ENCODE measurements at places on chromosomes 12 and 14.

DNA sequence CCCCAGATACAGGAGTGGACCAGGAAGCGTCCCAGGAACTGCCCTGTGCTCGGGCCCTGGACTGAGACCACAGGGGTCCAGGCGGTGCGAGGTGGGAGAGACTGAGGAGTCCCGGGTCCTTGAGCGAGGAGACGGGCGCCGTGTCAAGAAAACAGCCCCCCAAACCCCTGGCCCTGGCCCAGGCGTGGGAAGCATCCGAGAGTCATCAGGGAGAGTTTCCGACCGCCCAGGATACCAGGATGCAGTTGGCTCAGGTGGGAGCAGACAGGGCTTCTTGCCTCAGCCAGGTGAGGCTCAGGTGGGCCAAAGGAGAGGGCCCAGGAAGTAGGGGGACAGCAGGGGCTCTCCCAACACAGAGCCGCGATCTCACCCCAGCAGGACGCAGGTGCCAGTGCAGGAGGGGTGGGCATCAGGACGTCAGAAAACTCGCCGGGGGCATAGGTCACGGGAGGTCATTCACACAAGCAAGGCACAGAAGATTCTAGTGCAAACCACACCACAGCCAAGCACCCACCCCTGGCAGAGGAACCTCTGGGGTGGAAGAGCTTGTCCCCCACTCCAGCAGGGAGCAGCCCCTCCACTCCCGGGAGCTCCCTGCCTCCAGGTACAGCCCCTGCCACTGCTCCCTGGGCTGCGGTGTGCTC lies 102.5 kb upstream of the EIF5 start:
- DNase-seq = no peak

GRCh38 chr12:59698600-59698999 lies 102.8 kb downstream of the SLC16A7 start:
- DNase-seq = no peak

DNA sequence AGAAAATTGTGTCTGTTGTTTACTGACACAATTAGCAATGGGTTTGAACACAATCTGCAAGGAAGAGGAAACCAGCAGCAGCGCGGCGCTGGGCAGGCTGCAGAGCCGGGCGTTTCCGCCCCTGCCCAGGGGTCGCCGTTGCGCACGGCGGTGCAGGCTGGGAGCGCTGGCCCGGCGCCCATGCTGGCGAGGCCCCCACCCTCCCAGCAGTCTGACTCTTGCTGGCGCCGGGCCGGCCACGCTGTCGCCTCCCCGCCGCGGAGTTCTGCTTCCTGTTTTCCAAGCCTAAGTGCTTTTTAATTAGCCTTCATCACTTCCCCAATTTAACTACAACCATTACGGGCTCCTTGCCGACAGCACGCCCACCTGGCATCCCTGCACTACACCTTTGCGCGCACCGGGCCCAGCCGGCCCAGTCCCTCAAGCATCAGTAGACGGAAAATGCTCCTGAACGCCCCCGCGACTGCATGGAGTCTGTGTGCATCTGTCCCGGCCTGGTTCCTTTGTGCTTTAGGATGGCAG lies 212.1 kb downstream of the GXYLT1 start:
- DNase-seq = no peak

DNA sequence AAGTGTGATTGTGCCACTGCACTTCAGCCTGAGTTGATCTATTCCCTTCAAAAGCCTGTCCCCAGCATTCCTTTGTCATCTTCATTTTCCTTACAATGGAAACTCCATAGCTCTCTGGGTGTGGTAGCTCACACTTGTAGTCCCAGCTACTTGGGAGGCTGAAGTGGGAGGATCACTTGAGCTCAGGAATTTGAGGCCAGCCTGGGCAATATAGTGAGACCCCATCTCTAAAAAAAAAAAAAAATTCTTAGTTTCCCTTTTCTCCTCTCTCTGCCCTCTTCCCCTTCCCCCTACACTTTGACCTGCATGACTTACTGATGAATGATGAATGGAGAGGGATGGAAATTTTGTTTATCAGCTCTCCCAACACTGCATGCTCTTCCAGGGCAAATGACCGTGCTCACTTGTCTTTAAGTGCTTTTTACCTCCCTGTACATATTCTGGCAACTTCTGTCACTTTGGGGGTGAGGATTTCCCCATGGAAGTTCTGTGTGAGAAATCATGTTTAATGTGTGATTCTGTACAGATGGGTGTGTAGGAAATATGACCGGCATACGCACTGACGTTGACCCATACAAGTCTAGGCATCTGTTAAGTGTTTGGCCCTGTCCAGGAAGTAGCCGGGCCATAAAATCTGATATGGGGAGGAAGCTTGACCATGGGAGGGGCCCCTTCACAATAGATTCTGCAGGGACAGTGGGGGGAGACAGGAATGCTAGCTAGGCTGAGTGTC lies 65.4 kb downstream of the ZFP36L1 start:
- no peak for DNase-seq

- no peak for DNase-seq
Observed at GRCh38 chr14:56221382-56222128, 103.3 kb downstream of the PELI2 start.

GRCh38 chr12:132653567-132654290 lies 33.4 kb downstream of the POLE start:
- no peak for DNase-seq

DNA sequence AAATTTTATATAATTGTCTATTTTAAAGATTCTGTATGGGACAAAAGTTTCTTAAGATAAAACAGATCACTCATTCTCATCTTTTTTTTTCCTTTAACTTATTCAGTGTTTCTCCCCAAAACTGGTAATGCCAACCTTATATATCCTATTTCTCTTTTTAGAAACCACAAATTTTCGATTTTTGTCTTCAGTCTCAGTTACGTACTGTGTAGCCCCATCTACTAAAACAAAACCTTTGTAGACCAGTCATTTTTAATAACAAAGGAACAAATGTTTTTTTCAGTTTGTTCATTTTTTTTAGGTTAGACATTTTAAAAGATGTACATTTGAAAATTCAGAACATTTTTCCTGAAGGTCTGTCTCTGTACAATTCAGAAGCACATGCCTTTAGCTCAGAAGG lies 18.2 kb downstream of the PNMA1 start:
- DNase-seq = no peak

- no peak for DNase-seq
Observed at GRCh38 chr12:130601327-130601726, 114.8 kb downstream of the RIMBP2 start.

- DNase-seq = no peak
Observed at GRCh38 chr12:16272222-16272621, 5.3 kb downstream of the SLC15A5 start.

- DNase-seq = no peak
Observed at GRCh38 chr14:68722968-68723566, 69.8 kb downstream of the ZFP36L1 start.

DNA sequence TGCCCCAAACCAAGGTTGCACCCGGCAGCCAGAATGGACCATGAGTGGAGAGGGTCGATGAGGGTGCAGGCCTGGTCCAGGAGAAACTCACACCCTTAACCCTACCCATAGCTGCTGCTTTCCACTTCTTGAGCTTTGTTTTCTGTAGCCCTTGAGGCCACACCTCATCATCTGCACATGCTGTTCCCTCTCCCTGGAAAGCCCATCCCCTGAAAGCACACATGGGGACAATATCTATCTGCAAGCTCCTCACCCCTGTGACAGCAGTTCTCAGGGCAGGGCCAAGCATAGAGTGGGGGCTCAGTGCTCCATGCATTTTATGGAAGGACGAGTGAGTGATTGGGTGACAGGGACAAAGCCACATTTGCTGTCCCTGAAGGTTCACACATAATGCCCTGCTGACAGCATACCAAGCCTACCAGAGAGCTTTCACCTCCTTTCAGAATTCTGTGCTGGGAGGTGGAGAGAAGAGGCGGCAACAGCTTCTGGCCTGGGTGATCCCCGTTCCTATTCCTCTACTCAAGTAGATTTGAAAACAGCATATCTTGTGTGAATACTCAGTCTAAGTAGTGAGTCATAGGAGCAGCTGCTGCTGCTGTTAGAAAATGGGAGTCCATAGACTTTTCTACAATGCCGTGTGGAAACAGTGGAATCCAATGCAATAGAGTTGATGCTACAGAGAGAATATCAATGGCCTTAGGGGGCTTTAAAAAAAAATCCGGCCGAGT lies 44.6 kb downstream of the SRGAP1 start:
- no peak for DNase-seq

GRCh38 chr12:112169161-112169872 lies 44.0 kb downstream of the TRAFD1 start:
- no peak for DNase-seq

GRCh38 chr14:102891111-102891510 lies 31.4 kb upstream of the AMN start:
- DNase-seq = no peak

- no peak for DNase-seq
Observed at GRCh38 chr14:83780321-83780720, 1749.6 kb upstream of the FLRT2 start.

DNA sequence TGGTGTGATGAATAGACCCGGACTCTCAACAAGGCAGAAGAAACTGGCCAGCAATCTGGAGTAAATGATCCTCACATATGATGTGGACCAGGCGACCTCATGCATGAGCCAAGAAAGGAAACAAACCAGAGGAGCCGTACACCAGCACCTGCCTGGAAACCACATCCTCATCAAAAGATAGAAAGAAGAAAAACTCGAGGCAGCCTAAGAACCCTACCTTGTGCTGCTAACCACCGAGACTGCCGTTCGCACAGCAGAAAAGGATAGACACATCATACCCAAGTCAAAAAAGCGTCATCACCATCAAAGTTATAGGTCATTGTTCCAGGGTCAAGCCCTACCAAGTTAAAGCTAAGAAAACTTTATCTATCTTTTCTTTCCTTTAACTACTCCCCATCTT lies 66.7 kb downstream of the RESF1 start:
- no peak for DNase-seq

DNA sequence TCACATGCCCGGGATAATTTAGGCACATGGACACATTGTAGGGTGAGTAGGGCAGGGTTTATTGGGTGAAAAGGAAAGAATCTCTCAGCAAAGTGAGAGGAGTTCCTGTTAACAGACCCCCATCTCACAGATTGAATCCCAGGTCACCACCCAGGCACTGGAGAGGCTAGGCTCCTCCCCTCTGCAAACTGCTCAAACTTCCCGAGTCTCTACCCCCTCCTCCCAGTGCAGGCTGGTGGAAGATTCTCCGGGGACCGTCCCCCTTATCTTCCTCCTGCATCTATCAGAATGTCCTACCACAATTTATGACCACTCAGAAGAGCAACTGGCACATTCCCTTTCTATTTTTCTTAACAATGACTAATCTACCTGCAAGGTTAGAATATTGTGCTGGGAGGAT lies 126.0 kb downstream of the NTF3 start:
- DNase-seq = no peak

GRCh38 chr12:75887979-75888378 lies 143.6 kb downstream of the PHLDA1 start:
- no peak for DNase-seq

- DNase-seq = no peak
Observed at GRCh38 chr14:101049511-101049910, 146.0 kb upstream of the RTL1 start.

DNA sequence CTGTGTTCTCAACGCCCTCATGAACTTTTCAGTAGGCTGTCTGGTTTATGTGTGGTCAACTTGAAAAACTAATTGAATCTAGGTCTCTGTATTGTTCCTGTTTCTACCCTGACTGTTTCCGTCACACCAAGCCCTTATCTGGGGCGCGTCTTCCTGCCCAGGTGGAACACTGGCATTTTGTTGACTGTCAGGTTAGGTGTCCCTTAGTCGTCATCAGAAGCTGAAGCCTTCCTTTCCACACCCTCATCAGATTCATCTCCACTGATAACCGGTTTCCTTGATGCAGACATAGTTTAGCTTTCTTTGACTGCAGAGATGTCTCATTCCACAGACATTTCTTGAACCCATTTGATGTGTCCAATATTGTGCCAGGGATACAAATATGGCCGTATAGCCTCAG lies 96.5 kb downstream of the DUSP16 start:
- no peak for DNase-seq

DNA sequence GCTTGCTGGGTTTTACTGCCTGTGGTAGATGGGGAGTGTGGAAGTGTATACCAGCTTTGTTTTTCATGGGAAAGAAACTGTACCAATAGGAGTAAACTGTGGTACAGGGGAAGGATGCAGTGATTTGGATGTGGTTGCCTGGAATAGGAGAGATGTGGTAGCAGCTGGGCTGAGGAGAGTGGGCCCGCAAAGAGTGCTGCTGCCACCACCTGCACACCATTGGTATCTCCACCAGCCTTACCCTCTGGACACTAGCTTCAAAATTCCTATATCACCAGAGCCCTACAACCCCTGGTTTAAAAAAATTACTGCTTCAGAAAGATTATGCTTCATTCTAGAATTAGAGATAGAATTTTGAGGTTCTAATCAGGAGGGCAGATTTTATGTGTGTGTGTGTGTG lies 53.6 kb downstream of the AKAP6 start:
- no peak for DNase-seq

DNA sequence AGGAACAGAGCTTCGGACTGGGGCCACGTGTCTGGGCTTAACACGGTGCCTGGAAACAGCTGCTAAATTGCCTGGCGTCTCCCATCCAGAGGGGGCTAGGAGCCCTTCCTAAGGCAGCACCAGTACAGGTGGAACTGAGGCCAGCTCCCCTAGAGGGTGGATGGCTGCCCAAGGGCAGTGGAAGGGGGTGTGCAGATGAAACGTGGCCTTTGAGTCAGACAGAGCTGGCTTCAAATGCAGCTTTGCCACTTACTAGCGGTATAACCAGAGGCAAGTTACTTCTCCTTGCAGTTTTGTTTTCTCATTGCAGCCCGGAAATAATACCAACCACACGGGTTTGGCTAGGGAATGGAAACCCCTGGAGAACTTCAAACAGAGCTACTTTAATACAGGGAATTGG lies 59.3 kb upstream of the SLC24A4 start:
- no peak for DNase-seq

GRCh38 chr12:93868771-93869170 lies 191.6 kb downstream of the CRADD start:
- no peak for DNase-seq

DNA sequence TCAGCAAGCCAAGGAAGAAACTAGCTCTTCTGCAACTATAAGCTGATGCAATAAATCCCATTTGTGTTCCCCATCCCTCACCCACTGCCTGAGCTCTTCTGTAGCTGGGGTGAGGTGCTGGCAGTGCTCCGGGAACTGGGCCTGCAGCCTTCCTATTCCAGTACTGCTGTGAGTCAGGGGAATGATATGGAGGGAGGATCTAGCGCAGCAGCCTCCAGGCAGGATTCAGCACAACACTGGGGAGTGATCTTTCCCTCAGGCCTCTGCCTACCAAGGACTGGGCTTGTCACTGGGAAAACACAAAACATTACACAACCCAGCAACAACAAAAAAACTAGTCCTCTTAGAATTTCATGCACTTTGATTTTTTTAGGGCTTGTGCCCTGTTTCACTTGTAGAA lies 58.7 kb downstream of the ST8SIA1 start:
- no peak for DNase-seq

GRCh38 chr12:54036620-54037359 lies 3.9 kb downstream of the HOXC5 start:
- no peak for DNase-seq

GRCh38 chr14:105316968-105317510 lies 2.5 kb downstream of the PACS2 start:
- DNase-seq = no peak

- DNase-seq = no peak
Observed at GRCh38 chr14:61493239-61493638, 171.9 kb downstream of the PRKCH start.

Data from NCI-H1930 (cell line).